RKO (cell line): ENCODE measurements at places on chromosomes 4 and X.

- peak; percentile 40 for DNase-seq
Observed at GRCh38 chrX:39848243-39848642, 249.5 kb downstream of the BCOR start.

DNA sequence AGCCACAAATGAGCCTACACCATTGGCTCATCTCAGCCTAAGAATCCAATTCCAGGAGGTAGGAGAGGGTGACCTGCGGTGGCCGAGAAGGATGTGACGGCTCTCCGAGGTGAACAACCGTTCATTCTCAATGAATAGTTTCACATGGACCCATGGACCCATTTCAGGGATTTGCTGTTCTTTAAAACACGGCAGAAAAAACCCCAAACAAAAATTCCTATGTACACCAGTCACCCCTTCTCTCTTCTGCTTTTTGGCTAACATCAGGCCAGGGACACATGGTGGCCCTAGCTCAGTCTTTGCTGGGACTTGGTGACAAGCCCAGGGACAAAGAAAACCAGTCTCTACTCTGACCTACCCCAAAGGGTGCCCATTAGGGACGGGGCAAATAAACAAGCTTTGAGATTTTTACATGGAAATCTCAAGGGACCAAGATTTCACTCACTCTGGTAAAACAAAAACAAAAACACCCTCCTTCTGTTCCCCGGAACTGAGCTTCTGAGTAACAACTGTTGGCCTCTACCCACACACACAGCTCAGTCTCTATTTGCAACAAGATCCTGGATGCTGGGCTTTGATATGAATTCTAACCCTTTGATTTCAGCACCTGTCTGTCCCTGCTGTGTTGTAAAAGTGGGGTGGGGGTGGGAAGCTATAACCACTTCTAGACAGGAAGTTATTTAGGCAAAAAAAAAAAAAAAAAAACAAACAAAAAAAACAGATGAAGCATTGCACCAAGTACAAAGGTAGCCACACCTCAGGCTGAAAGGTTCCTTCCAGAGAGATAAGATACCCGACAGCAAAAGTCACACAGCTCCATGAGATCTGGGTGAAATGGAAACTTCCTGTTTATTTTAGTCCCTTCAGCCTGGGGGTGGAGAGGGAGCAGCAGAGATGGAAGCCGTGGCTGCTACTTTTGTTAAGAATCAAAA, 49.0 kb downstream of the DDX3X start:
- no peak for DNase-seq

- no peak for DNase-seq
Observed at GRCh38 chr4:79358438-79358837, 32.6 kb upstream of the NAA11 start.

DNA sequence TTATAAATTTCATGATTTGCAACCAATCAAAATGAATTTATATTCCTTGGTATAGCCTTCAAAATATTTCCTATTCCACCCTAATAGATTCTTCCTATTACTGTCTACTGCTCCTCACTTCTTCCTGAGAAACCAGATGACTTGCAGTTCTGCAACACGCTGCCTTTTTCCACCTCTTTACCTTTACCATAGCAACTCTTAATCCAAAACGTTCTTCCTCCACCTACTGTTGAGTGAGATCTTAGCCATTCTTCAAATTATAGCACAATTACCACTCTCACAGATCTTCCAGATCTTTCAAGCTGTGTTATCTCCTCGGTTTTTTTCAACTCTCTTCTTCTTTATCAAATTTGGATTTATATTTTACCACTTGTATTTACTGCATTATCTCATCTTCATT, 289.8 kb downstream of the ADGRL3 start:
- DNase-seq = no peak

DNA sequence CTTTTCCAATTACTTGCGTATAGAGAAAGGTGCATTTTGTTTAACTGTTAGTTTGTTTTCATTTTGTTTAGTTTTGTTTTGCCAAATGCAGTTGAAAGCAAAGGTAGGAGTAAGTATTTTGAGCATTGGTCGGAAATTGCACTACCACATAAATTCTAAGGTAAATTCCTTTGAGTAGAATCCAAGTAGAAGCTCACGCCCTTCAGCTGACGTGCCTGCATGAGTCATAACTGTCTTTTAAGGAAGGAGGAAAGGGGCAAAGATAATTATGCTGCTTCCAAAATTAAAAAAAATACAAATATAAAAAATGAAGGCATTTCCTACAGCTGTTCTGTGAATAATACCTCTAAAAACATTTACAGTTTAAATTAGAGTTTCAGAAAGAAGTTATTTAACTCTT, 110.2 kb upstream of the MYOZ2 start:
- DNase-seq = no peak

GRCh38 chr4:3772632-3773031, 6.4 kb downstream of the ADRA2C start:
- DNase-seq = no peak

GRCh38 chr4:10496200-10496599, 39.0 kb upstream of the ZNF518B start:
- DNase-seq = no peak

DNA sequence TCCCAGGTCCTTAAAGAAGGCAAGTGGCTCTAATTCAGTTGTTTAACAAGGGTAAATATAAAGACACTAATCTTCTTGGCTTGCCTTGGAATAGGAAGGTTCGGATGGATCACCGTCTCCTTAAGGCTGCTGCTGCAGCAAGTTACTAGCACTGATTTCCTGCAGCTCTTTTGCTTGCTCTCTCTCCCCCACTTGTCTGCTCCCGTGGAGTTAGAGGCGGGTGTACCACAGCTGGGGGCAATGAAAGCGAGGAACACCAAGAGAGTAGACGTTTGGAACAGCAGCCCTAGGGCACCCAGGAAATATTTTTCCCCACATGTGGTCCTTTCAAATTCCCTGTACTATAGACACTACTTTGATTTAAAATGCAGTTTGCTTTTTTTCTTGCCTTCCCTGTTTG, 202.2 kb downstream of the SH2D1A start:
- DNase-seq = no peak

DNA sequence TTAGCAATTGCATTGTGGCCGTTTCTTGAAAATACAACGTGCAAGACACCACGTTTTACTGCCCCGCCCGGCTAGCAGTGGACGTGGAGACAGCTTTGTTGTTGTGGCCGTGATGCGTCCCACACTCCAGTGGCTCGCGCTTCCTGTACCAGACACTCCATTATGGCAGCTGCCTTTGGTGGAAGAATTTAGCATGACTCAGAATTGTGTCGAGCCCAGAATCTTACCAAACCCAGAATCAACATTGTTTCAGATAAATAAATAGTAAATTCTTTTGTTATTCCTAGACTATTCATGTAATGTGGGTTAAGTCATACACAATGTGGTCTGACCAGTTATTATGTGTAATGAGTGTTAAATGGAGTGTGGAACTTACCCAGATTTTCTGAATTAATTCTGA, 25.3 kb upstream of the S100P start:
- no peak for DNase-seq

DNA sequence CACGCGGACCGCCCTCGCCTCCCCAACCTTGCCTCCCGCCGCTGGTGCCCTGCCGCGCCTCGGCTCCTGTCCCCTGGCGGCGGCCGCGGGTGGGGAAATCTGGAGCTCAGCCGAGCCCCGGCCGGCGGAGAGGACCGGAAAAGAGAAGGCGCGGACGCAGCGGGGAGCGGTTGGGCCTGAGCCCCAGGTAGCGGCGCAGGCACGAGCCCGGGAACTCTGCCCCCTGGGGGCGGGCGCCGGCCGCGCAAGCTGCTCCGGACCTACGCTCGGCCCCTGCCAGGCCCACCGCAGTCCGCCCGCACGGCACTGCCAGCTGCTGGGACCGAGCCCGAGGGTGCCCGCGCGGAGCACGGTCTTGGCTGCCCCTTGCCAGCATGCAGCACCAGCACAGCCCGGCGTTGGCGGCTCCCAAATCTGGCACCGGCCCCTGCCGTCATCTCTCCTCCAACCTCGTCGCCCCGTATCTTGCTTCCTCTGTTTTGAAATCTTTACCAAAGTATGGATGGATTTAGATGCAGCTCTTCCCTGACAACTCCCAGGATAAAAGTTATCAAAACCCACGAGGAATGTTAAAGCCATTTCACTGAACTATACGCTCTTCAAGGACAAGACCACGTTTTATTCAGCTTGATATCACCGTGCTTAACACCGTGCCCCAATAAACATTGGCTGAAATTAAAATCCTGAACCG, at the start of gene PRSS12:
TSS of gene PRSS12 (minus strand) at position 161 of the 691 bp plus-strand sequence. CDS start 283 bp downstream, outside the sequence.
- peak; percentile 83 for DNase-seq

GRCh38 chrX:96098471-96098870, 586.2 kb upstream of the DIAPH2 start:
- no peak for DNase-seq

DNA sequence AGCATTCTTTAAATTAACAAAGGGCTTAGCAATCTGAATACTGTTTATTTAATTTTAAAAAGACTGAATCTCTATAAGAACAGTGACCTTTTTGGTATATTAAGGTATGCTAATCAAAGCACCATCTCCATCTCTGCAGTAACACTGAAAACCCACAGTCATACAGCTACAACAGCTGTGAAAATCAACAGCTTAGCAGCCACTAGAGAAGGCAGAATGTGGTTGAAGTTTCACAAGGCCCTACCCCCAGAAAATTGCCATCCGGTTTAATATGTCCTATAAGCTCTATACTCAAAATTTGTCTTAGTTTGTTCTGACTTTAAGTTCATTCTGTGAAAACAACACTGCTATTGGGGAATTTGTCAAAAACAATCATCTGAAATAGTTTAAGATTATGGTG, 128.7 kb downstream of the OPHN1 start:
- no peak for DNase-seq

GRCh38 chr4:166981847-166982246, 252.4 kb downstream of the SPOCK3 start:
- no peak for DNase-seq

DNA sequence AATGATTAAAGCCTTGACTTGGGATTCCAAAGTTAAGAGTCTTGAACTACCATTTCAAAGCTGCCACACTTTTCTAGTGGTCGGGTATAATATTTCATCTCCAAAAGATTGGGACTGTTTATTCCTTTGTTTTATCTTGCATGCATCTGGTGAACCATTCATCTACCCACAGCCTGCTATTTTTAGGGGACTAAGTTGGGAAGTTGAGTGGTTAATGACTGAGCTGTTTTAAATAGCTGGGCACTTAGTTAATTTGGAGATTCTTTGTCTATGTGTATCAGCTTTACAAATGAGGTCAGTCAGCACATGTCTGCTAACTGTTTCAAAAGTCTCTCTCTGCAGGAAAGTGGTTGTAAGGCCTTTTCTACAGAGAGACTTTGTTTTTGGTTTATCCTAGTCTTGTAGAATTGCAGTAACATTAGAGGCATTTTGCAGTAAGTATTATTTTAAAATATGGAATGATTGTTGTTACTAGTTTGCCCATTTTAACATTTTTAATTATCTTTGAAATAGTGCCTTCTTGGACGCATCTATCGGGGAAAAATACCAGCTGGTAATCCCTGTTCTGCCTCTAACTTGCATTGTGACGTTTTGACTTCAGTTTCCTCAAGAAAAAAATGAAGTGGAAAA, 8.2 kb downstream of the BMP2K start:
- DNase-seq = peak; percentile 48

- DNase-seq = no peak
Observed at GRCh38 chrX:7946960-7947359, 19.7 kb upstream of the PNPLA4 start.

GRCh38 chrX:47239898-47240545, 7.2 kb downstream of the USP11 start:
- no peak for DNase-seq

DNA sequence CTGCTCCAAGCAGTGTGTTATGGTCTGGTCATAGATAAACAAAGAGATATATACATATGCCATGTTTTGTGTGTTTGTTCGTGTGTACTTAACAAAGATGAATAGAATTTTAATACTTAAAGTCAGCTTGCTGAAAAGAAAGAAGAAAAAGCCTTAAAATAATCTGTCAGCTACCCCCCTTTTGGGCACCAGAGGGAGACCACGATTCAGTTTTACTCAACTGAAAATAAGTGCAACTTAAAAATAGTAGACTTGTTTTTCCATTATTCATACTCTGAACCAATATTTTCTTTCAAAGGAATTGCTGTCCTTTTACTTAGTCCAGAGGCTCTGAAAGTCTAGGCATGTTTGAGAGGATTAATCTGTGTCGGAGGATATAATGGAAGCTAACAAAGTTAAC, 181.7 kb upstream of the AGTR2 start:
- peak; percentile 26 for DNase-seq

GRCh38 chr4:103996637-103997036, 276.9 kb upstream of the TACR3 start:
- peak; percentile 79 for DNase-seq

- no peak for DNase-seq
Observed at GRCh38 chr4:177410566-177410965, 31.7 kb downstream of the AGA start.

- no peak for DNase-seq
Observed at GRCh38 chr4:143362349-143363046, 25.8 kb downstream of the GAB1 start.

- DNase-seq = no peak
Observed at GRCh38 chr4:97081951-97082350, 1061.3 kb downstream of the STPG2 start.

DNA sequence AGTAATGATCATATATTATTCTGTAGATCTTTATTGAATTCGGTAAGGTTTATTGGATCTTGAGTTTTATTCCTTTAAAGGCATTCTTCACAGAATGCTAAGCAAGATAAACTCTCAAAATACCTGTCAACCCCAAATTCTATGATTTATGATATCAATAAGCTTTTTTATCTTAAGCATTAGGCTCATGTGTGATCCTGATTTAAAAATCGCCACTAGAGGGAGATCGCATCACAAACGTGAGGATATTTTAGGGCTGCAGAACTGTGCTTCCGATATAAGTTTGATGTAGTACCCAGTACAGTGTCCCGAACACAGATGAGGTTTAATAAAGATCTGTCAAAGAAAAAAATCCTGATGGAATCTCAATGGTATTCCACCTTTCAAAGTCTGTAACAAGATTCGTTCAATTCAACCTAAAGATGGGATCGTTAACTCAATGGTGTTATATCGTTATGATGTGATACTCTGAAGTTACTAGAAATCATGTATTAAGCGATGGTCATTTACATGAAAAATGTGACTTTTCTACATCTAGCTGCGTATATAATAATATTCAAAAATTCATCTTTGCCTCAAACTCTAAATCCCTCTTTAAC, 169.0 kb downstream of the CORIN start:
- DNase-seq = peak; percentile 49

- no peak for DNase-seq
Observed at GRCh38 chr4:122614621-122615020, 6.2 kb downstream of the IL21 start.

GRCh38 chr4:89284828-89285227, 22.8 kb downstream of the GPRIN3 start:
- DNase-seq = no peak

- DNase-seq = no peak
Observed at GRCh38 chrX:150849486-150849885, 49.0 kb downstream of the CD99L2 start.

DNA sequence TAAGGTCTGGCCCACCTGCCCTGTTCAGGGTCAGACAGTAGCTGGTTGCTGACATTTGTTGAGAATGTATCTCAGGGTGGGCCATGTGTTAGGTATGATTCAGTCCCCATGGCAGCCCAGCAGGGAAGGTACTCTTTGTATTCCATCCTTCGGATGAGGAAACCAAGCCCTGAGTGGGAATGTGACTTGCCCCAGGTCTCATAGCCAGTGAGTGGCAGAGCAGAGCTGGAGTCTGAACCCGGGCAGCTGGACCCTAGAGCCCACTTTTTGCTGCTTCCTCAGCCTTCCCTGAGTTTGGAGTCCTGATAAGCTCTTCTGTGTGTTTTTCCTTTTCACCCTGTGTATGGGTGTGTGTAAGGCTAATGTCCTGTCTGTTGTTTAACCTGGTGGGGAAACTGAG, 21.6 kb upstream of the UBA1 start:
- DNase-seq = no peak

- DNase-seq = no peak
Observed at GRCh38 chrX:72270316-72270866, 6.7 kb downstream of the RPS4X start.
